ENCODE measurements at places on chromosomes 7 and 10.

GRCh38 chr10:93096901-93097300, 23.2 kb downstream of the CYP26A1 start:
- DNase-seq, result no peak

DNA sequence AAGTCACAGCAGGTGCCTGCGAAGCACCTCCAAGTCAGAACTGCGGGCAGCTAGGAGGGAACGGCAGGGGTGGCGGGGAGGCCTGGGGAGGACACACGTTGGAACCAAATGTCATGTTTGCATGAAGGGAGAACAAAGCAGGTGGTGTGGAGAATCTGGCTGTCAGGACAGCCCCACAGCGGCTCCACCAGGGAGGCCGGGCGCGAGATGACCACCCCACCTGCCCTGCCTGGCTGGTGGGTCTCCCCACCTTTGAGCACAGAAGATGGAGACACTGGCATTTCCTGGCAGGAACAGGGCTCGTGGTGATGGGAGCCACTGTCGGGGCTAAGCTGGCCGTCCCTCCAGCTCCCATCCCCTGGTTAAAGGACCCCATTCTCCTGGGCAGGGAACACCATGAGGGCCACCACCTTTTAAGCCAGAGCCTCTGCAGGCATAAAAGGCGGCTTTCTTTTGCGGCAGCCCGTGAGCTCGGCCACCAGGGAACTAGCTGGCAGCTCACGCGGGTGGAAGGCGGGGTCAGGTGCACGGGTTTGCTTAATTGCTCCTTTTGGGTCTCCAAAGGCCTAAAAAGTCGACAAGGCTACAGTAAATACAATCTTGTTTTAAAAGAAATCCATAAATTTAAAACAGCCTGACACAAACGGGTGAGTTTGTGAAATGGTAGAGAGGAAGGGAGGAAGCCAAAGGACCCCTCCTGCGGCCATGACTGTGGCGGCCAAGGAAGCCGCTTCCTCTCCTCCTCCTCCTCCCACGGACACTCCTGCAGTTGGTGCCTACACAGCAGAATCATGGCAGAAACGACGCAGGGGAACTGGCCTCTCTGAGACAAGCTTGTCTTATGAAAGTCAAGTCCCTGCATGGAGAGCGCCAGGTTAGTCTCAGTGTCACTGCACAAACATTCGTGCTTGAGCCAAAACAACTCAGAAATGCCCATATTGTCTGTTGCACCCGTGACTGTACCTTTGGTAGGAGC, 213.8 kb downstream of the DNAJB6 start:
- no peak for DNase-seq

- DNase-seq, result no peak
These were observed 46.7 kb upstream of the LOXL4 start for GRCh38 chr10:98314532-98315284.

DNA sequence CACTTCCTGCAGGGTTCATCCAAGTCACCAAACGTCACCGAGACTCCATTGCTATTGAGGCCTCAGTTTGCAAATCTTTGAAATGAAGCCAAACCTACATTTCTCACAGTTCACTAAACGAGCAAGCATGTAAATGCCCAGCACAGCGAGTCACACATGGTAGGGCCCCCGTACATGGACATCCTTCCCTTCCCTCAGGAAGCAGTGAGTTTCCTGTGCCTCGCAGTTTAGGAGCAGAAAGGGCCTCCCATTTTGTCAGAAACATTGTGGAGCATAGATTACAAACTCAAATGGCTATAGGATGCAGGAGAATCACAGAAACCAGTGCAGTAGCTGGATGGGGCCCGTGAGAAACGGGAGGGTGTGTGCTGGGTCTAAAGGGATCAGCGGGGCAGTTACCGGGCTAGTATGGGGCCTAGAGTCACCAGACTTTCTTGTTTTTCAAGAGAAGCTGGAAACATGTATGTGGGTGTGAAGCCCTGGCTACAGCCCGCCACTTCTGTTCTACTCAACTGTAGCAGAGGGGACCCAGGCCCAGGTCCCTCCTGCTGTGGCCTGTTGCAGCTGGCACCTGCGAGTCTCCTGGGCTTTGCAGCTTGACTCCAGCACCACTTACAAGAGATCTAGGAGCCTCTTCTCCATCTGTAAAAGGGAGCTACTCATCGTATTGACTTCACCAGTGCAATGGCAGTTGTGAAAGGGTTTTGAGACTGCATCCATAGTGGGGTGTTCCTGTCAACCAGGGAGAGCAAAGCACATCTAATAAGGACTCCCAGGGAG, 14.2 kb upstream of the SLC18A3 start:
- DNase-seq, result no peak

GRCh38 chr7:105721571-105722104, 140.3 kb upstream of the EFCAB10 start:
- DNase-seq, result no peak

- DNase-seq, result no peak
These were observed 31.0 kb downstream of the TES start for GRCh38 chr7:116241291-116241690.

- DNase-seq, result no peak
These were observed 26.4 kb downstream of the RHOBTB1 start for GRCh38 chr10:60917331-60918280.

- DNase-seq, result no peak
These were observed 361.5 kb upstream of the LRRTM3 start for GRCh38 chr10:66564287-66564686.
